ENCODE measurements at places on chromosomes 3 and 15. TPM values are rescaled to one million over a fixed set of nuclear protein-coding genes. Genes with fewer than 3 reads are reported as not detected.

Gene SI
- not detected for total RNA-seq

DNA sequence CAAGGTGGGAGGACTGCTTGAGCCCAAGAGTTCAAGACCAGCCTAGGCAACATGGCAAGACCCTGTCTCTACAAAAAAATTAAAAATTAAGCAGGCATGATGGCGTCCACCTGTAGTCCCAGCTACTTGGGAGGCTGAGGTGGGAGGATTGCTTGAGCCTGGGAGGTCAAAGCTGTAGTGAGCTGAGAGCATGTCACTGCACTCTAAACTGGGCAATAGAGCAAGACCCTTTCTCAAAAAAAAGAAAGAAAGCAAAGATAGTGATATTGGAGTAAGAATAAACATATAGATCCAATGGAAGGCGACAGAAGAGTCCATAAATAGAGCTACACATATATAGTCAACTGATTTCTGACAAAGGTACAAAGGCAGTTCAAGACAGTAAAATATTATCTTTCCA is 21.3 kb upstream of the ANKRD28 start:
- DNase-seq: no peak

Gene ZNF620
- total RNA-seq: 3.1 TPM

DNA sequence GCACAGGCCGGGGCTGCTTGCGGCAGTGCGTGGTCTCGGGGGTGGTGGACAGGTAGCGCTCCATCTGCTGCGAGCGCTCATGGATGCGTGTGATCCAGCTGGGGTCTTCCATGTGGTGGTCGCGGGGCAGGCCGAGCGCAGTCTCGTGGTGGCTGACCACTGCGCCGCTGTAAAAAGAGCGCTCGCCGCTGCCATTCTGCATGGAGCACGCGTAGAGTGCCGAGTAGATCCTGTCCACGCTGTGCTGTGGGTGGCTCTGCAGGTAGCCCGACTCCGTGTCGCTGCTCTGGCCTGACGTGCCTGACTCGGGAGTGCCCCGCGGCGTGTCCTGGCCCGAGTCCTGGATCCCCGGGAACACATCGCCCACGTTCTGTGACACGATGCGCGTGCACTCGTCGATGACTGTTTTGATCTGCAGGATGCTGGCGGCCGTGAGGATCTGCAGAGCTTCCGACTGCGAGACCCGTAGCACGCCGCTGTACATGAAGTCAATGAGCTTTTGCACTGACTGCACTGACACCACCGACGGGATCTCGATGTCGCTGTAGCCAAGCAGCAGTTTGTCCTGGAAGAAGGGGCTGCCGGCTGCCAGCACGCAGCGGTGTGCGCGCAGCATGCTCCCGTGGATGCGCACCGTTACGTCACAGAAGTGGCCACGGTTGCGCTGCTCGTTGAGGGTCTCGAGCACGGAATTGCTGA is 57.4 kb downstream of the TIGIT start:
- DNase-seq: no peak

Gene PLA2G4E
- total RNA-seq: not detected

- no peak for DNase-seq
These were observed 124.5 kb downstream of the SUCLG2 start for GRCh38 chr3:67529915-67530314.

- no peak for DNase-seq
These were observed 258.5 kb downstream of the ROBO2 start for GRCh38 chr3:77298417-77298816.

GRCh38 chr3:4520033-4520816 is 27.1 kb downstream of the ITPR1 start:
- DNase-seq: no peak

DNA sequence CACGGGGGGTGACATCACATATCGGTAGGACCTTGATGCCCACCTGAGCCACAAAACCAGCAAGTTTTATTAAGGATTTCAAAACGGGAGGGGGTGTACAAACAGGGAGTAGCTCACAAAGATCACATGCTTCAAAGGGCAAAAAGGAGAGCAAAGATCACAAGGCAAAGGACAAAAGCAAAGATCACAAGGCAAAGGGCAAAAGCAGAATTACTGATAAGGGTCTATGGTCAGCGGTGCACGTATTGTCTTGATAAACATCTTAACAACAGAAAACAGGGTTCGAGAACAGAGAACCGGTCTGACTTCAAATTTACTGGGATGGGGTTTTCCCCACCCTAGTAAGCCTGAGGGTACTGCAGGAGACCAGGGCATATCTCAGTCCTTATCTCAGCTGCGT is 143.5 kb upstream of the LPP start:
- DNase-seq: no peak

DNA sequence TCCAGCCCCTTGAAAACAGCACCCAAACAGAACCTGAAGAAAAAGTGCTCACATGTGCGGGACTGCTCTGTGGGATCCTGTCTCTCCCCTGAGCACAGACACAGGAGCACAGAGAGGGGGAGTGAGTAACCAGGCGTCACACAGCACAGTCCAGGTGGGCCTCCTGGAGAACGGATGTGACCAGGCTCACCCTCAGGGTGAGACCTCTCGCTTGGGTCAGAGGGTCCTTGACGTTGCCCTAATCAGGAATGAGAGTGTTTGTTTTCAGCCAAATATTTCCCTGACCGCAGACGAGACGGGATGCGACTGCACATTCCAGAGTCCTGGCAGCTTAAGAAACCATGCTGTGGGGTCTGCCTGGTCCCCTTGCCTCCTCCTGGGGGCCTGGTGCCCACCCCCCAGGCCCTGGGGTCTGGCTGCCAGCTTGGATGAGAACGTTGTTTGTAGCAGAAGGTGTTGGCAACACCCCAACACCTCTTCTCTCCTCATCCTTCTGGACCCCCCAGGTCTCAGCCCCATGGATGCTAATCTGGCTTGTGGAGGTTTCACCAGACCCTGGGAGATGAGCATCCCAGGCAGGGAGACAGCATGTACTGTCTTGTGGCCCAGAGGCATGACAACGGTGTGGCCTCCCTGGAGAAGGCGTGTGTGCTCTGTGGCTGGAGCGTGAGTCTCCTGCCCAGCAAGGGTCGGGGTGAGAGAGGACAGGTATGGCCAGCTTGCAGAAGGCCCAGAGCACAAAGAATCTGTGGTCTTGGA is 42.1 kb upstream of the SLC6A6 start:
- DNase-seq: no peak

Gene CACNA1D
- 1.5 TPM for total RNA-seq

DNA sequence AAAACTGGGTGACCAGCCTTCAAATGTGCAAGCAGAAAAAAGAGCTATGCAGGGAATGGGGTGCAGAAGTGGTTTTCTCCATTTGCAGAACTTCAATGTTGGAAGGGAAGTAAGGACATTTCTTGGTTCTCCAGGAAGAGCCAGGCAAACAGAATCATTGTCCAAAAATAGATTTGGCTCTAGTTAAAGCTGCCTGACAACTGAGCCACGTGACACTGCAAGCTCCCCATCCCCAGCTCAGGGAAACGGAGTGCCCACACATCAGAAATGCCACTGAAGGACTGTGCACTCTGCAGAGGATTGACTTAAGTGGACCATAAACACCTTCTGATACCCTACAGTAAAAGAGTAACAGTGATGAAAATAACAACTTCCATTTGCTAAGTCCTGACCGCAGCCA is 195.6 kb upstream of the NSMCE3 start:
- DNase-seq: no peak

DNA sequence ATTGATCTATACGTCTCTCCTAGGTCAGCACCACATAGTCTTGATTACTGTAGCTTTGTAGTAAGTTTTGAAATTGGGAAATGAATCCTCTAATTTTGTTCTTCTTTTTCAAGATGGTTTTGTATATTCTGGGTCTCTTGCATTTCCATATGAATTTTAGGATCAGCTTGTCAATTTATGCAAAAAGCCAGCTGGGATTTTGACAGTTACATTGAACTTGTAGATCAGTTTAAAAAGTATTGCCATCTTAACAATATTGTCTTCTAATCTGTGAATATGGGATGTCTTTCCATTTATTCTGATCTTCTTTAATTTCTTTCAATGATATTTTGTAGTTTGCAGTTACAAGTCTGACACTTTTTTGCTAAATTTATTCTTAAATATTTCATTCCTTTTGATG is 5.6 kb upstream of the PRR23E start:
- no peak for DNase-seq

Gene GOLGA8R
- total RNA-seq: 11.9 TPM

DNA sequence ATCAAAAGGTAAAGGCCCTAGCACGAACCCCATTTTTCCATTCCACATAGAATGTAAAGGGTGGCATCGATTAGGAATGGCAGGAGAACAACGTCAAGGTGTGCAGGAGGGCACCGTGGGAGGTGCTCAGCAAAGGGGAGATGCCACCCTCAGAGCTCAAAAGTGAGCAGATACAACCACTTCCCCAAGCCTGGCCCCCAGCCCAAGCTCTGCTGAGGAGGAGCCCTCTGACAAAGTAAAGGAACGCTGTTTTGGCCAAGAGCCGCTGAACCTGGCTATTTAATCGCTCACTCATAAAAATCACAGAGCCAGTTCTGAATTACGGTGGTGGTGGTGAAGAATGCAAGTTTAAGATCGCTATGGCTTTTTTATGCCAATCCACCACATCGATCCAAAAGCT is 12.4 kb downstream of the GNB5 start:
- DNase-seq: no peak

DNA sequence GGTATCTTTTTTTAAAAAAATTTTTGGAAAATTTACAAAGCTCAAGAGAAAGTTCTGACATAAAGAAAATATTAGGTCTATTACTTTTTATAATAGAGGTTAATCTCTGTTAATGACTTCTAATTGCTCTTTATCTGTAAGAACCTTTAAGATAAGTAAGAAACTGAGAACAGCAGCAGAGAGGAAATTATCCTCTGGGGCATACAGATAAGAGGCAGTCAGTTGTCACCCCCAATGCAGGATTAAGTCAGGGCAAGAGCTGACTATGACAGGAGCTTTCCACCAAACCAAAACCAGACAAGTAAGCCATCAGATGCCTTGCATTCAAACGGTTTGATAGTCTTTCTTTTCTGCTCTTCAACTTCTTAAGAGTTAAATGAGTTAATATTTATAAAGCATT is 149.0 kb downstream of the GSK3B start:
- DNase-seq: no peak

Gene CCR8
- not detected for total RNA-seq

GRCh38 chr3:183349421-183350157 is 78.8 kb downstream of the MCF2L2 start:
- DNase-seq: no peak

DNA sequence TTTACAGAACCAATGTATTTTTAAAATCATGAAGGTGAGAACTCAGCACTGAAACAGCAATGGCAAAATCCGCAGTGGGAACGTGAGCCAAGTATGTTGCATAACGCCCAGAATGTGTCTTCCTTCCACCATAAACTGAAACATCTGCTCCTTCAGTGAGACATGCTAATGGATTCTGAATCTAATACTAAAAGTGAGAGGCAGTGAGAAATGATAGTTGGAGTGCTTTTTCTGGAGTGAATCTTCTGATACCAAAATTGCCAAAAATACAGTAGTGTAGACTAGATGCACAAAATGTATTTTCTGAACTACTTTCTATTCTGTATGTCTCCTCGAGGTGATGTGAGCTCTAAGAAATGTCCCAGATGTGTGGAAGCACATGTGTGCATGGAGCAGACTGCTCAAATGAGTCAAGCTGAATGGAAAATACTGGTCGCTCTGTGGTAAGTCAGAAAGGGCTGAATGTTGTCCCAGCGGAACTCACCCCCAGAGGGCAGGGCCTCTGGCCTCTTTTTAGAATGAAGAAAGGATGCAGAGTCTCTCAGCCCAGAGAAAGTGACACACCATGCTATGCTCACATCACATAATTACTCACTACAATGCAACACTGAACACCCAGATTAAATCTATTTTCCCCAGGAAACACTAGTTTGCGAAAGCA is 73.0 kb downstream of the ATP10A start:
- no peak for DNase-seq

Gene DHX30
- 68.4 TPM for total RNA-seq

DNA sequence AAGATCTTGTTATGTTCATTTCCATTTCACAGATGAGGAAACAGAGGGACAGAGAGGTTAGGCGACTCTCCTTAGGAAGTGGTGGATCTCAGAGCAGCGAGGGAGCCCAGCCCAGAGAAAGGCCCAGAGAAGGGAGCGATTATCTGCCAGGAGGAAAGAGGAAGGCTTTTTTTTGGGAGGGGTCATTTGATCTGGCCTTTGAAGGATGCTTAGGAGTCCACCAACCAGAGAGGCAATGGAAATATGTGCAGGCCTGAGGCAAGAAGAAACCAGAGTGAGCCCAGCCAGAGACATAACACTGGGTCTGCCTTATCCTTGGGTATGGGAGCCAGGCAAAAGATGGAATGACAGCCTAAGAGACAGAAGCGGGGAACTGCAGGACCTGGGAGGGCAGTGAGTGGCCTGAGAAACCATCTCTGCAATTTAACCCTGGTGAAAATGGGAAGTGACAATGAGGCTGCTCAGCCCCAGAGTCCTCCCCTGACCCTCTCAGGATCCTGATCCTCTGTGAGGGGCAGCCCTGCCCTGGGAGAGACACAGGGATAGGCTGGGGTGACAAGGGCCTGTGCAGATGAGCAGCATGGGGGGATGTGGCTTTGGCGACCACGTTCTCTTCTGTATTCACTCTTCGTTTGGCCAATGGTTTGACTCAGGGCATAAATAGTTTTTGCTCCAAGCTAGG is 163.2 kb downstream of the WNT7A start:
- DNase-seq: no peak

DNA sequence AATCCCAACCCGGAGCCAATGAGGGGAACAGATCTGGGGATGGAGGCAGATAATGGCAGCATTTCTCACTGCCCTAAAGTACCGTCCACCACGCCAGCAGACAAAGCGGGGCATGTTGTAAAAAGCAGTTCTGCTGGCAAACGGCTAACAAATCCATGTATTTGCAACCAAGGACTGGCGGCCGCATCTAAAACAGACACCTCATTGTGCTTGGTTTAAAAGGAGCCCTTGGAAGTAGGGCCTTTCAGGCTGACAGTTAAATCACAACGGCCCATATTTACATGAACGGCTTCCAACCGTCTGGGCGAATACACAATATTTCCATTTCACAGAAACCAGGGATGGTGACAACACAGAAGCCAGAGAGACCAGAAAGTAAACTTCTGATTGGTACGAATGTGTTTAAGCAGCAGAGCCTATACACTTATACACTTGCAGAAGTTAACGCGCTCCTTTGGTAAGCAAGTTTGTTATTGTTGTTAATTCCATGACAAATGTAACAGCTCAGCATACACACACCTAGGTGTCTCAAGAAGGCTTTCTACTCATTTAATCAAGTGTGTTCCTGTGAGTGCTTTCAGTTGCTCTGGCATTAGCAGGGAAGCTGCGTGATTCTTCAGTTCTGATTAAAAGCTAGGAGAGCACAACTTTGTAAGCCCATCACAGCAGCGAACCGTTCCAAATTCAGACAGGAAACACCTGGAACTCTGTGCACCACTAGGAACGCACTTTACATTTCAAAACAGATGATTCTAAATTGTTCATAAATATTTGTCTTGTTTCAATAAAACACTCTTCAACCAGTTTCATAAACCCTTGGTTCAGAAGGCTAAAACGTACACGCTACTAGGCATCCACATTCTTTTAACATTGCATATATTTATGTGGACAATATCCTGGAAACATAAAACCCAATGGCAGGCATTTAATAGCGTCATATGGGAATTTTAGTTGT is 112.9 kb downstream of the PDZRN3 start:
- DNase-seq: no peak

Measured in thoracic aorta (tissue), 2 donors.